ENCODE measurements at places on chromosomes 12 and 14.
A peak's percentile ranks its signal among the peaks of the same experiment; 100 is the strongest.

GRCh38 chr14:91373591-91374254 lies 43.9 kb downstream of the CCDC88C start:
- DNase-seq, result no peak

DNA sequence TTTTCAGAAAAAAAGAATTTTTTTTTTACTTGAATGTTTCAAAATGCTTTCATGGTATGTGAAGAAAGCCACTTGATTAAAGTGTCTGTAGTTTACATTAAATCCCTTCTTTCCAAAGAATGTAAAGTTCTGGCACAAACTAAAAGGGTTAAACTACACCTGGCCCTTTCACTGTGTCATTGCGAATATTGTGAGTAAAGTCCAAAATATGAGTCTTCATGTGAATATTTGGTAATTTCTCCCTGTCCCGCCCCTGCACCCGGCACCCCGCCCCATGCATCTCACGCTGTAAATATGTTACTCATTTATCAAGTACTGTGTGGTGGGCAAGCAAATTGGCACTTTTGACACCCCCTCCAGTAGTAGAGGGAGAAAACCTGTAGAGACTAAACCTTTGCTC lies 274.7 kb downstream of the TTC6 start:
- DNase-seq, result no peak

- no peak for DNase-seq
These were observed 21.7 kb downstream of the BORCS5 start for GRCh38 chr12:12378616-12379015.

- DNase-seq, result peak; percentile 19
These were observed 1418.2 kb downstream of the AACS start for GRCh38 chr12:126483145-126484068.

DNA sequence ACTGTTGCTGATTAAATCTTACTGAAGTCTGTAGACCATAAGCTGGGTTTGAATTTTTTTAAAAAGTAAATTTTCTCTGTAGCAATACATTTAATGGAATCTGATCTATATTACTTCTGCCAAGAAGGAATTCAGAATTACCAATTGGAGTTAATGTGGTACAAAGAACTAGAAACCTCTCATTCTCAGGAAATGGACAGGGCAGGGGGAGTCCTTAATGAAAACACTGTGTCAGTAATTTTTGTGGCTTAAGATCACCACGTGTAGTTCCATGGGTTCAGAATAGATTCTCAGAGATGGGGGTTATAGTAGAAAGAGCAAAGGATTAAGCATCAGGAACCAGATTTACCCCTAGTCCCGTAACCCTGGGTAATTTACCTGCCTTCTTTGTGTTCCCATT lies 30.3 kb downstream of the FBXL14 start:
- DNase-seq, result no peak

DNA sequence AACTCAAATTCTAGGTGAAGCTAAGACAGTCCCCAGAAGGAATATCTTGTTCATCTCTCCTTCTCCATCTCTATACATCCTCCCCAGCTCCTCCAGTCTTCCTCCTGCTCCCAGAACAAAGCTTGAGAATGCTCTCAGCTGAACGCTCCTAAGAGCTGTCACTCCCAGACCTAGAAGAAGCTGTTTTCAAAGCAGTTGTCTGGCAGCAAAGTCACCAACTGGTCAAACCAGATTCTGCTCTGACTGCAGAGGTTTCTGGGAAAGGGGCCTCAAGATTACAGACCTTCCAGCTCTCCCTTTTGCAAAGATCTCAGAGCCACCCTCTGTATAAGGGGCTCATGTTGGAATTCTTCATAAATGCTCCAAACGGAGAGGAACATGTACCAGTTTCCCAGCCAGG lies 9.6 kb upstream of the HSPB8 start:
- no peak for DNase-seq

- DNase-seq, result no peak
These were observed 408.9 kb downstream of the NAV3 start for GRCh38 chr12:78239544-78239943.

DNA sequence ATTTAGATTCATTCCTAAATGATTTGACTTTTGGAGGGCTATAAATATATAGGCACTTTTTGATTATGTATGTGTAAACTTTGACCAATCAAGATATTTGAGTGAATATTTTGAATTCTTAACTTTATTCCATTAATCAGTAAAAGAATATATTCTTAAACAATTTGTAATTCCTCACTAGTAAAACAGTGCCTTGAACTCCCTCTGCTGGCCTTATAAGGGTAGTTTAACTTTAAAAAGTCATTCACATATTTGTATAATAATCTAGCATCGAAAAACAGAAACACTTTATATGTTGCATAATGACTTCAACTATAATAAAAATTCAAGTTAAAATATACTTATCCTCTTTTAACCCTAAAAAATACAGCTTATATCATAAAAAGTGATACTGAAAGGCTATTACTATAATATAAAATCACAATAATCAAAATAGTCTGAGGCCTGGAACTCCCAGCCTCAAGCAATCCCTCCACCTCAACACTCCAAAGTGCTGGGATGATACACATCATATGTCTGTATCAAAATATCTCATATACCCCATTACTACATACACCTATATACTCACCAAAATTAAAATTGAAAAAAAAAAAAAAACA lies 31.2 kb downstream of the CCDC59 start:
- no peak for DNase-seq

DNA sequence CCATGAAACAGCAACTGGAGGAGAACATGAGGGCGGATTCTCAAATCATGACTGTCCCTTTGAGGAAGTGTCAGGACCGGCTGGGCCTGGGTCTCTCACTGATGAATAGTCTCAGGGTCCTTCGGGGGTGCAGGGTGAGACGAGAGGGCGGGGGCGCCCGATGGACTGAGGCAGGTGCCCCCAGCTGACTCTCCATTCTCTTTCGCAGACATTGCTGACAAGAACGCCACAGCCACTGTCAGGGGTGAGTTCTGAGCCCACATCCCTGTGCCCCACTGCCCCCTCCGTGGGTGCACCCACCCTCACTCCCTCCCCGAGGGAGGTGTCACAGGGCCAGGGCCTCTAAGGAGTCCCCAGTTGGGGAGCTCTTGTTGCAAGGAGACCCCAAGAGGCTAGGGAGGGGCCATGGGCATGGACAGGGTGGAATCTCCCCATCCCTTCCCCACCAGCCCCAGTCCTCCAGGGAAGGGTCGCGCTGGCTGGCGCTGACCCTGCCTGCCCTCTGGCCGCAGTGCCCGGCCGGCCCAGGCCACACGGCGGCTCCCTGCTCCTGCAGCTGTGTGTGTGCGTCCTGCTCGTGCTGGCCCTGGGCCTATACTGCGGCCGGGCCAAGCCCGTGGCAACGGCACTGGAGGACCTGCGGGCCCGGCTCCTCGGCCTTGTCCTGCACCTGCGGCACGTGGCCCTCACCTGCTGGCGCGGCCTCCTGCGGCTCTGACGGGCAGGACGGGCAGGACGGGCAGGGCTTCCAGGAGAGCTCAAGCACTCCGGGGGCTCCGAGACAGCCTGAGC lies 8.7 kb downstream of the C14orf180 start:
- no peak for DNase-seq

GRCh38 chr14:79528828-79529416 lies 682.4 kb downstream of the DIO2 start:
- no peak for DNase-seq

GRCh38 chr12:110088936-110089335 lies 35.2 kb upstream of the IFT81 start:
- no peak for DNase-seq

- peak; percentile 84 for DNase-seq
These were observed at the start of gene RIMBP2 for GRCh38 chr12:130715998-130716968. RIMBP2 (minus strand) TSS chr12:130716299; CDS start chr12:130479013, 237,286 bp downstream.

DNA sequence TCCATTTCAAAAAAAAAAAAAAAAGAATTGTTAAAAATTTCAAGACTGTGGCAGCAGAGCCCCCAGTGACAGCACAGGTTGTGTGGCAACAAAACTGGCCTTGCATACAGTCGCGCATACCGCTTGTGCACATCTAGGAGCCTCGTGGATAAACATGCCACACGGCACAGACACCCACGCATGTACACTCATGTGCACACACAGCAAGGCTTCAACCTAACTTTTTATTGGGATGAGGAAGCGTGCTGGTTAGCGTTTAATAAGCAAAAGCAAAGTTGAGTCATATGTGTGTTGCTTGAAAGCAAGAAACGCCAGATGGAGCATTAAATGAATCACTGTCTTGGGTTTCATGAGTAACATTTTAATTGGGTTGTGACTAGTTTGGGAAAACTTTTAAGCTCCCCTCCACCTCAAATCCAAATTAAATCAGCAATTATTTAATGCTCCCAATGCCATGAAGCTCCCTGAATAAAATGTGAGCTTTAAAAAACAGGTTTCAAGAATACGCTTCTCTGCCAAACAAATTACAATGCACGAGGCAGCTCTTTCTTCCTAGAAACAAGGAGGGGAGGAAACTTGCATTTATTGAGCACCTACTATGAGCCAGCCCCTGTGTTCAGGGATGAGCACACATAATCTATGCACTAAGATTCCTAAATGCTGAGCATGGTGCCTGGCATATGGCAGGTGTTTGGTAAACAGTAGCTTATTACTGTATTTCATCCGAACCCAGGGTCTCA lies 35.7 kb upstream of the EML1 start:
- DNase-seq, result peak; percentile 94

GRCh38 chr12:30820406-30820946 lies 65.7 kb upstream of the CAPRIN2 start:
- no peak for DNase-seq

All from Daoy (cell line).